ENCODE measurements at places on chromosomes 6 and 20.

DNA sequence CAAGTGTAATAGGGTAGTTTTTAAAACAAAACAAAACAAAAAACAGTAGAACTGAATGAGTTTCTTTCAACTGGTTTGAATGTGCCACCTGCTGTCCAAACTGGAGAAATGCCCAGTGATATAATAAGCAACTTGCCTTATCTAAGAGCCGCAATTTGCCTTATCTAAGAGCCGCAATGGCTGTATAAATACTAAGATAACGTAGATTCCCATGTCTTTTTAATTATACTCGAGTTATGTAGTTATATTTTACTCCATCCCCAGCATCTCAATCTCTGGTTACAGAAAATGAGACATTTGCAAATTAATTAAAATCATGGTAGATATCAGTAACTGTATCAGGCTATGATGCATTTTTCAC lies 67.2 kb downstream of the RPP40 start:
- DNase-seq = peak; percentile 37

GRCh38 chr6:22952097-22952496 lies 382.7 kb downstream of the HDGFL1 start:
- no peak for DNase-seq

- no peak for DNase-seq
These were observed 52.3 kb downstream of the MBOAT1 start for GRCh38 chr6:20159781-20160540.

- no peak for DNase-seq
These were observed 5.6 kb downstream of the DUSP15 start for GRCh38 chr20:31864521-31865400.

- no peak for DNase-seq
These were observed 2.7 kb downstream of the PAX1 start for GRCh38 chr20:21707999-21708737.

DNA sequence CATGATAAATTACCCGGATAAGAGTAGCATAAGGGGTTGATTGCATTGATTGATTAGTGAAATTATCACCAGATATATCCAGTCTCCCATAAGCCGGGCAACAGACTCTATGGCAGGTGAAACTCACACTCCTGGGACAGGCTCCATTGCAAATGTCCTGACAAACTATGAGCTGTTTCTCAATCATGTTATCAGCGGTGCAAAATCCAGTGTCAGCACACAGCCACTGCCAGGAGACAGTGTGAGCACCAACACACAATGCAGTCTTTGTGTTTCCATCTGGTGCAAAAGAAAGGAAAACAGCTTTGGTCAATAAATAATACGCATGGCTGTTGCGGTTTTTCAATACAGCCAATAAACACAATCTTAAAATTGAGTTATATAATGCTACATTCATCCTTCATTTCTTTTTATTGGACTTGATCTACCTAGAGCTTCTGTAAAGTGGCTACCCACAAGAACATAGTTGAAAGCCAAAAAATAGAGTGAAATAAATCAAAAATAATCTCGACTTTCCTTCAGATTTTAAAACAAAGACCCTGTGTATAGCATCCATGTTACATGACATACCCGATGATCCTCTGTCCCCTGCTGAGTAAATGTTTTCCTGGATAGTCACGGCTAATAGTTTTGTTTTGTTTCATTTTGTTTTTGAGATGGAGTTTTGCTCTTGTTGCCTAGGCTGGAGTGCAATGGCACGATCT lies 64.3 kb upstream of the AFDN start:
- no peak for DNase-seq

- DNase-seq = no peak
These were observed 41.5 kb upstream of the RNF24 start for GRCh38 chr20:4056880-4057279.

- no peak for DNase-seq
These were observed 80.2 kb upstream of the PHACTR1 start for GRCh38 chr6:12636336-12636735.

DNA sequence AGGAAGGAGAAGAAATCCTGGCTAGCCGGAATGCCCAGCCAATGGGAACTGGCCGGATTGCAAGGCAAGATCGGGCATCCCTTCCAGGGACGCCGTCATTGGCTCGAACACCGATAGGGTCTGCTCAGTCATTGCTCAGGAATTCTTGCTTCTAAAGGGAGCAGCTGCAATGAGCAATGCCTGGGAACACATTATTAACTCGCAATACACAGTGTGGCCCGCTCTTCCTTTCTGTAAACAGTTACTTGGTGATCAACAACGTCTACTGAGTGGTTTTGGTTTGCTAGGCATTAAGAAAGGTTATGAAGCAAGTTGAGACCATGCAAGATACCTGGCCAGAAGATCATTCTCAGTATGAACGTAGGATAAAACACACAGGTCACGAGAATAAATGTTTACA lies 165.4 kb upstream of the CITED2 start:
- peak; percentile 87 for DNase-seq

GRCh38 chr20:2331901-2332565 lies 36.2 kb downstream of the TGM3 start:
- no peak for DNase-seq

DNA sequence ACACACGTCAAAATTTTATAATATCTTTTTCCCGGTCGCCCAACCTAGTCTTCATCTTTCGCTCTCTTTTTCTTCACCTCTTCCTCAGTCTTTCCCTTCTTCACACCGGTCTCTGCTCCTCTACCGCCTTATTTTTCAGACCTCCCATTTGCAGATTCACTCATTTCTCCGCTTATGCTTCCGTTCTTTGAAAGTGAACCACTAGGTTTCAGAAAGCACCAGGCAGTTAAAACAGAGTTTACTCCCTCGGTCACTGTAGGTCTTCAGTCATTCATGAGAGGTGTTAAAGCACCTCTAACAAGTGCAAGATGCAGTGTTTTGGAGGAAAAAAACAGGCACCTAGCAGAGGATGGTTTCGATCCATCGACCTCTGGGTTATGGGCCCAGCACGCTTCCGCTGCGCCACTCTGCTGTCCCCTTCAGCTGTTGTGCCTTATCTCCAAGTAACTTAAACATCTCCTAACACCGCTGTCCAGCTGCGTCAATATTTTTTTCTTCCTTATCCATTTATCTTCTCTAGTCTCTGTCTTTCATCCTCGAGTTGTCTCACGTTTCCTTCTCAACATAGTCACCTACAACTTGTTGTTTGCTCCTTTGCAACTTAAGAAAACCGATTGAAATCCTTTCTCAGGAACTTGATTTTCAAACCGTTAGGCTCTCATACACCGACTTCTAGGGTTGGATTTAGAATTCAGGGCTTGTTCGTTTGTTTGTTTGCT lies 119.7 kb upstream of the ZNF184 start:
- DNase-seq = no peak

GRCh38 chr6:150091476-150091875 lies 22.6 kb upstream of the ULBP3 start:
- DNase-seq = no peak

DNA sequence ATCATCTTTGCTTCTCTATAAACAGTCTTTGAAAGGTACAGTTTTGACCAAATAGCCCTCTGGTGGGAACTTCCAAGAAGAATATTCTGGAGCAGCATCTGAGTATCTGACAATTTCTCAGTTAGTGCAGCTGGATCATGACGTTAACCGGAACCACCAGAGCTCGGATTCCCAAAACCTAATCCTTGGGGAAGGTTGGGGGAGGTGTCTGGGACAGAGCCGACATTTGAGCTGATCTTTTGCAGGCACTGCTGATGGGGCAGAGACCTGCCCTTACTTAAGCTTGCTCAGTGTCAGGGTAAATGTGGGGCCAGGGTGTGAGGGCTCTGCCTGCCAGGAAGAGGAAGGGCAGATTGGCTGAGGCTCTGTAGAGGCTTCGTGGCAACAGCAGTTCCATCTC lies 416.6 kb downstream of the DHX35 start:
- DNase-seq = no peak

GRCh38 chr6:42320762-42321161 lies 103.1 kb upstream of the MRPS10 start:
- peak; percentile 46 for DNase-seq

GRCh38 chr6:129498950-129499842 lies 210.8 kb downstream of the ARHGAP18 start:
- DNase-seq = peak; percentile 46

GRCh38 chr6:41630069-41630468 lies 8.2 kb upstream of the MDFI start:
- DNase-seq = no peak

GRCh38 chr6:120945905-120946594 lies 388.2 kb downstream of the TBC1D32 start:
- DNase-seq = no peak

GRCh38 chr20:57579898-57580447 lies 19.1 kb downstream of the PCK1 start:
- DNase-seq = peak; percentile 36

- no peak for DNase-seq
These were observed 61.3 kb downstream of the DST start for GRCh38 chr6:56581296-56581925.

DNA sequence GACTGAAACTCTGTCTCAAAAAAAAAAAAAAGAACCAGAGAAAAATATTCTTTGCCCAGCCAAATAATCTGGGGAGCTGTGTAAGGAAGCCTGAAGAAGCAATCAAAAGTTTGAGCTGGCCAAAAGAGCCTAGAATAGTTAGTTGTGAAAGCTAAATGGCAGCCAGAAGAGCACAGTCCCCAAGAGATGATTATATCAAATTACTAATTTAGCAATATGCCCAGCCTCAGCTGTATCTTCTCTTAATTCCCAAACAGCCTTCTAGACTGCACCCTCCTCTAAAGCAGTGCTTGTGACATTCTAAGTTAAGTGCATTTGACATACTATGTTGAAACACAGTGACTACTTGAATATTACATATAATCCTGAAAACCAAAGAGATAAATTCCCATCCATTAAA lies 38.9 kb downstream of the CDK19 start:
- DNase-seq = no peak

DNA sequence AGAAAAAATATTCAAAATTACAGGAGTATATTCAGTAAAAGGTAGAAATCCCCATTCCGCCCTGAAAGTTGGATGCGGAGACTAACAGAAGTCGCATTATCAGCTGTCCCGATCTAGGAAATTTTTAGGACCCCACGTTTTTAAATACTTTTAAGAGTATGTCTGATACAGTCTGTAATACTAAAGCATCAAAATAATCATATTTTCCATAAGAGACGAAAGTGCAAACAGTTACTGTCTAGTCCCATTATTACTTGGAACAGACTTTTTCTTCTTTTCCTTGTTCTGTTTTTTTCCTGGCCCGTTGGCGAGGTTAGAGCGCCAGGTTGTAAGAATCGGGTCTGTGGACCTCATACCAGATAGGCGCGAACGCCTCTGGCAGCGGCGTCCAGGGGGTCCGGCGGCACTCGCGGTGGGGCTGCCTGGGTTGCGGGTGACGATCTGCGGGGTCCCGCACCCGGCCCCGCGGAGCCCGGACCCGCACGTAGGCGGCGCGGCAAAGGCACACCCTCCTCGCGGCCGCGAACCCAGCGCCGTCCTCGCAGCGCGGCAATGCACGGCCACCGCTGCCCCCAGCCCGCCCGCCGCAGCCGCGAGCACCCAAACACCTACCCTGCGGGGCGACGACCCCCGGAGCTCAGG lies 460 bp downstream of the PLAGL1 start:
- no peak for DNase-seq

- DNase-seq = no peak
These were observed 9.8 kb upstream of the TLDC2 start for GRCh38 chr20:36866164-36866563.

DNA sequence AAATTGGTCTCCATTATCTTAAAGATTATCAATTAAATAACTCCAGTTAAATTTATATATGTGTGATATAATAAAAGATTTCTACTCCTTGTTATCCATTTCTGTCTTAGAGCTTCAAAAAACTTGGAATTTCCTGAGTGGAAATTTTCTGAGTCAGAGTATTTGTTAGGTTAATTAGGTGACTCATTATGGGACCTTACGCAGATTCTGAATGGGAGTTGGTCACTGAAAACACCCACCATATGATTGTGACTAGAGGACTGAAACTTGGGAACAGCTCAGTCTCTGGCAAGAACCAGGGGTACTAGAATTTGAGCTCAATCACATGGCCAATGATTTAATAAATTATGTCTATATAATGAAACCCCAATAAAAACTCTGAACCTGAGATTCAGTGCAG lies 125.4 kb upstream of the HMGCLL1 start:
- DNase-seq = peak; percentile 7

GRCh38 chr6:138245751-138246150 lies 27.5 kb upstream of the PBOV1 start:
- no peak for DNase-seq

GRCh38 chr6:151847064-151847463 lies 39.6 kb downstream of the ESR1 start:
- peak; percentile 28 for DNase-seq

GRCh38 chr6:30185846-30186484 lies 22.6 kb downstream of the TRIM15 start:
- DNase-seq = no peak

- no peak for DNase-seq
These were observed 720.5 kb upstream of the SLC35B3 start for GRCh38 chr6:9155836-9156235.

DNA sequence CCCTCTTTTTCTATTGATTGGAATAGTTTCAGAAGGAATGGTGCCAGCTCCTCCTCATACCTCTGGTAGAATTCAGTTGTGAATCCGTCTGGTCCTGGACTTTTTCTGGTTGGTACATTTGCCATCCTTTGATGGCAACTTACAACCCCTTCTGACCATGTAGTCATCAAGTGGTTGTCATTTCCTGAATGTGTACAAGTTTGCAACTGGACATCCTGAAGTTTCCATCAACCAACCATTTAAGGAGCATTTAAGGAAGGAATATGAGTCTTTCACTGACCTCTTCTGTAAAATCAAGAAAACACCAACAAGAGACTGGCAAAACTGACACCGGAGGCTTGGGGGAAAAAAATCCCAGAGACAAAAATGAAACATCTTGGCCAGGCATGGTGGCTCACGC lies 97.4 kb downstream of the RIN2 start:
- no peak for DNase-seq

GRCh38 chr6:67501755-67502154 lies 1133.3 kb upstream of the ADGRB3 start:
- DNase-seq = no peak

DNA sequence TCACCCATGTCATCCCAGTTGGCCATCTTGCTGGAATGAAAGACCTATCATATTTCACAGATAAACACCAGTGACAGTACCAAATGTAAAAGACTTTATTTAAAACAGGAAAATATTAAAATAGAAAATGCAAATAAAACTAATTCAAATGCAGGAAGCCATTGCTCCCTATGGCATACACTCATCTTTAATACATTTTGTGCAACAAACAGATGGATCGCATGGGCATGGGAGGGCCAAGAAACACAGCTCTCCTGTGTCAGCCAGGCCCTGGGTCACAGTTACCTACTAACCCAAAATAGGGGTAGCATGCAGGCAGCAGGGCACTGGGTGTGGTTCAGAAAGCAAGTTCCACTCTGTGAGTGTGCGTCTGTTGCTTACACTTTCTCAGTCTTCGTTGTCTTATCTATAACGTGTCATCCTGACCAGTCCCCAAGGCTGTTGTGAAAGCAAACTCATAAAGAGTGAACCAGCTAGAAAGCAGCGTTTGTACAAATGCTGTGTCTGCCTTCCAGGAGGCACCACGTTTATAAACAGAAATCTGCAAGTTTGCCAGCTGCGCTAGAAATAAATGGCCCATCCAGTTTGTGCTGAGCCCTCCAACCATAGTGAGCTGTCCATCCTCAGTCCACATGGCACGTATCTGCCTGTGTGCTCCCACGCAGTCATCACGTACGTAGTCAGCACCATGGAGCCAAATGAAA lies 180.5 kb downstream of the SYNDIG1 start:
- no peak for DNase-seq

Data from RWPE1 (cell line).